Natural killer cell (primary cell): ENCODE measurements at places on chromosomes 7 and 10.
A peak's percentile ranks its signal among the peaks of the same experiment; 100 is the strongest.

GRCh38 chr7:100152937-100153666 is 4.4 kb downstream of the LAMTOR4 start:
- no peak for DNase-seq

DNA sequence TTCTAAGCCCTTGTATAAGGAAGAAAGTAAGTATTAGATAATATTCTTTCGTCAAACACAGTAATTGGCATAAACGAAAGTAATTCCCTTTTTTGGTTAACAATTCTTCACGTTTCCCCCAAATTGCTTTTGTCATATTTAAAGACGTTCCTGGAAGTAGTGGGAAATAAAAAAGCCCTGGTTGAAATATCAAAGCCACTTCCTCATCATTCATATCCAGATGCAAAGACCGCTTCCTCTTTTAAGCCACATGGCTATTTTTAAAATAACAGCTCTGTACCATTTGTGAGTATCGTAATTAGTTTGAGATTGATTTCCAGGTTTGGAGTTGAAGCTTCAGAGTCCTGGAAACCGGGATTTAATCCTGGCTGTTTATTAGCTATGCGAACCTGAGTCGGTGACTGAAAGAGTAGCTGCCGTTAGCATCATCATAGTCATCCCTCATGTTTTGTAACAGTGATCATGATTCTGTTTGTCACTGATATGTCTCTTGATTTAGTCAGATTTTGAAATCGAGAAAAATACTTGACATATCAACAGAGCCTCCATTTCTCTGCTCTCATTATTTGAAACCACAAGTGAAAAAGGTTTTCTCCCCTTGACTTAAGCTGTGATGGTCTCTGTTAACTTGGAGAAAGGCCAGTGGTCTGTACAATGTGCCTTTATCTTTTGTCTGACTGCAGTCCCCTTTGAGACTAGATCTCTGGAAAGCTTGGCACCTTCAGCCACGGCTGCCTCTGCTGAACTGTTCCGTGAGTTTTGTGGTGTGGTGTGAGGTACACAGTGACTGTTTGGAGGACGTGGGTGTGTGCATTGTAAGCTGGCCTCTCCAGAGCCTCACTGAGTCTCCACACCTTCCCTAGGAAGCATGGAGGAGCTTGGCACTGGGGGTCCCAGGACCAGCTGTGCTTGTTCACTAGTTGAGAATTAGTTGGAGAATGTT is 18.1 kb downstream of the OPTN start:
- DNase-seq, result no peak

DNA sequence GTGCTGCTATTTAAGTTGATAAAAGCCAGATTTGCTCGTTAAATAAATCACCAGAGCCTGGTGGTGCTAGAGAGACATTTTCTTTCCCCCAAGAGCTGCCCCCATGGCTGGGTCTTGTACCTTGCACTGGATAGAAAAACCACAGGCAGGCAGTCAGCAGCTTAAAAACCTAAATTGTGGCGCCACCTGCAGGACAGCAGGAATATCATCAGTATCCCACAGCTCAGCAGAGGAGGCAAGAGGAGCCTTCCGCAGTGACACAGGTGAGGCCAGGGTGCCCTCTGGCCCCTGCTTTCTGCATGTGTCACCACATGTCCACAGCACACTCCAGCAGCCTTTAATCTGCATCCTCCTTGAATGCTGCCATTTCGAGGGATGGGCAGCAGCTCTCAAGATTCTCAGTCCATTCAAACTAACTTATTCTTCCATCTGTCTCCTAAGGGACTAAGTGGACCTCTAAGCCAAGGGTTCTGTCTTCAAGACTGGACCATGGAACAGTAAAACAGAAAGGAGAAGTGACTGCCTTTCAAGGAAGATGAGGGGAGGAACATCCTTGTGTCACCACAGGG is 4.5 kb upstream of the PLXNA4 start:
- peak; percentile 87 for DNase-seq

DNA sequence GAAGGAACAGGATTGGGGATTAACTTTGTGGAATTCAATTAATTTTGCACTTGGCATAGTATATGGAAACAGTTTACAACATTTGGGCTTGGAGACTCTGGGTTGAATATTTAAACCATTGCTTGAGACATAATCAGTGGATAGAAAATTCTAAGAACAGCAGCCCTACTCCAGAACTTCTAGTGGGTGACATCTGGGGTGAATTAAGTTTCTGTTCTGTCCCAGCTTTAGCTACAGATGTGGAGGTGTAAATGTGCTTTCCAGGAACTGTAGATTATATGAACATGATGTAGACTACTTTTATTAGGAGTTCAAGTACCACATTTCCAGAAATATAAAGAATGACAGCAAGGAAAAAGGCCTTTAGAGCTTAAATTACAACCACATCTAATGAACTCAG is 51.9 kb upstream of the SKAP2 start:
- no peak for DNase-seq

DNA sequence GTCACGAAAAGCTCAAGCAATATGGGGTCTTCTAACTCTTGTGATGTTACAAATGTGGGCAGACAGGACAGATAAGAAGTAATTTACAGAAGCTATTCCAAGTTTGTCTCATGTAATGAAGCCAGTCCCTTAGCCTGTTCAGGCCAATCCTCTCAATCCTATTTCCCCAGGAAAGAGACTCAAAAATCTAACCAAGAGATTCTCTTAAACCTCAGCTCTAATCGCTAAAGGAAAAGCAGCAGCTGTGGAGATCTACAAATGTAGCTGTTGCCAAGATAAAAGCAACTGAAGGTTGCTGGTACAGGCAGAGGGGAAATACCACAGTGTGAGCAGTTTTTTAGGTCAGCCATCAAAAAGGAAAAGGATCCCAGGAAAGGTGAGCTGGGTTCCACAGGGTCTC is 39.3 kb downstream of the ANK3 start:
- DNase-seq, result no peak

DNA sequence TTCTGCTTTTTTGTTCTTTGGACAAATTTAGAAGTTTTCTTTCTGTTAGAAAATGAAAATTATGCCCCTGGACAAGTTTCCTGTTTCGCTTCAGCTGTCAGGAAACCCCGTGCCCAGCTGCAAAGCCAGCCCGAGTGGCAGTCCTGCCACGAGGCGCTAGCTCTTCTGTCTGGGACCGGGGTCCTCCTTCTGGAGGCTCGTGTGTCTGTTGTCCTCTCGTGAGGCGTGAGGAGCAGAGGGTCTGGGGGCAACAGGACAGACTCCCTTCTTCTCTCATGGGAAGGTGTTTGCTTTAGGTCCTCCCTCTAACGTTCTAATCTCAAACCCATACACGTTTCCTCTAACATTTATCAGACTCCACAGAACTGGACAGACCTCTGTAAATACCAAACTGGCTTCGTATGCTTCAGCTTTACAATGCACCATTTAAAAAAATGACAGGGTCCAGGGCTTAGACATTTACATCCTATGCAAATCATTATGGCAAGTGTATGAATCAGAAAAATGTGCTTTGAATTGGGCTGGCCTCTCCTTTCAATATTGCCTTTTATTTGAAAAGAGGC is 184.5 kb upstream of the SHH start:
- no peak for DNase-seq

GRCh38 chr10:60536529-60537114 is 146.9 kb upstream of the ANK3 start:
- DNase-seq, result no peak

DNA sequence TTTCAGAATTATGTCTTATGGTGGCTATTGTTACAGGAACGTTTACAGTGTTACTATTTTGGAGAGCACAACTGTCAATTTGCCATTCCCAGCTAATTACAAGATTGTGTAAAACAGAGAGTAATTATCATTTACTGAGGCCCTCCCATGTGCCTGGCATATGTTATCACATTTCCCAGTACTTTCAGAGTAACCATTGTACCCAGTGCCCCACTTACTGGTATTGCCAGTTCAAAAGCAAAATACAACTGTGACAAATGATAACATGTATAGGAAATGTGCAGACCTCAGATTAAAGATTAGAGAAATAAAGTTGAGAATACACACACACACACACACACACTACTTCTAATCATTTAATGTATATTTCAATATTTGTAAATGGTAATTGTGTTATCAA is 572.5 kb downstream of the POM121L12 start:
- DNase-seq, result no peak

- DNase-seq, result no peak
Observed at GRCh38 chr7:22633954-22634474, 93.0 kb upstream of the IL6 start.

DNA sequence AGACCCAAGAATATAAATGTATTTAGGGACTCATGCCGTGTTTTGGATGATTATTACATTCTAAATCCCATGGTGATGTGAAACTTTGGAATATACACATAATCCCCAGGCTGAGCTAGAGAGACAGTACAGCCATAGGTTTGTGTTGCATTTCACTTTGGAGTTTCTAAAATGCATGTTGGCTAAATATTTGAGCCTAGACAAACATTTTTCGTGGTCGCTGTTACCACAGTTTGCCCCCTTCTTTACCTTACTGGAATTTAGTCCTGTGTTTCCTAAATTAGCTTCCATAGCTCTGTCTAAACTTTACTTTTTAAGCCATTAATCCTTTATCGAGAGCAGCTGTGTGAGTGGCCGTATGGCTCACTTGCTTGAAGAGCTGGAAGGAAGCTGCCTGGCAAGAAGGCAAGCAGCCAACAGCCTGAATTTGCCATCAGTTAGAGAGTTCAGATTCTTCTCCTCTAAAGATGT is 192.0 kb downstream of the BICC1 start:
- DNase-seq, result no peak

GRCh38 chr7:5388273-5388901 is 35.2 kb downstream of the TNRC18 start:
- no peak for DNase-seq

DNA sequence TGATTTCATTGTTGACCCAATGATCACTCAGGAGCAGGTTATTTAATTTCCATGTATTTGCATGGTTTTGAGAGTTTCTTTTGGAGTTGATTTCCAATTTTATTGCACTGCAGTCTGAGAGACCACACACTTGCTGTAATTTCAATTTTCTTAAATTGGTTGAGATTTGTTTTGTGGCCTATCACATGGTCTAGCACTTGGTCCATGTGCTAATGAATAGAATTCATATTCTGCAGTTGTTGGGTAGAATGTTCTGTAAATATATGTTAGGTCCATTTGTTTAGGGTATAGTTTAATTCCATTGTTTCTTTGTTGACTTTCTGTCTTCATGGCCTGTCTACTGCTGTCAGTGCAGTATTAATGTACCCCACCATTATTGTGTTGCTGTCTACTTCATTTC is 36.3 kb upstream of the PPP1R9A start:
- no peak for DNase-seq

GRCh38 chr7:111883241-111883640 is 320.9 kb upstream of the IMMP2L start:
- DNase-seq, result no peak
